ENCODE measurements at places on chromosomes 16 and 17.

DNA sequence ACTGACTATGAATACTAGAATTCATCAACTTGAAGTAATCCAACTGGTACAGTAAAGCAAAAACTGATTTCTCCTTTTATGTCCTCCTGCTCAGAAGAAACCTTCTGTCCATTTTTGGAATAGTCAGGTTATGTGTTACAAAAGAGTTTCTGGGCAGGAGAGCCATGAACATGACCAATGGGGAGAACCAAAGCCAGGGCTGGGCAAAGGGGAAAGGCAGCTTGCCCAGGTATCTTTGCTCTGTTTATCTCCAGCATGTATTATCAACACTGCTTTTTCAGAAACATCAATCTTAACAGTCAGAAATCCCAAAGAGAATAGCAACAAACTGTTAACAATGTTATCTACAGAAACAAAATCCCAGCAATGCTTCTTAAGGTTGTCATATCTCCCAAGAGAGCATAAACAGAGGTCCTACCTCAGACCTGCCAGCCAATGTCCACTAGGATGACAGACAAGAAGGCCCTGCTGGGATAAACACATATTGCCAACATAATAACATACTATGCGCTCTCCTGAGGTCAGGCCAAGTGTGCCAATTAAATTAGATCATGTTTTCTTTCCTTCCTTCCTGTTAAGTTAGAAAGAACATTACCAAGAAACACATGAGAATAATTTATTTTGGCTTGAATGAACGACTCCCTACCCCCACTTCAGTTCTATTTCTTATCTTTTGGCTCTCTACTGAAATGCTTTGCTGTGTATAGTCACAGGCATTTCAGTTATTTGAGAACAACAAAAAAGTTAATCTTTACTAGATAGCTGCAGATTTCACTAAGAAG lies 28.0 kb downstream of the BLMH start:
- DNase-seq = no peak

GRCh38 chr17:31385428-31386285 lies 5.8 kb upstream of the RAB11FIP4 start:
- no peak for DNase-seq

- no peak for DNase-seq
These were observed 3.0 kb downstream of the CYLD start for GRCh38 chr16:50744881-50745280.

- DNase-seq = no peak
These were observed 30.6 kb upstream of the IRX3 start for GRCh38 chr16:54317101-54317611.

DNA sequence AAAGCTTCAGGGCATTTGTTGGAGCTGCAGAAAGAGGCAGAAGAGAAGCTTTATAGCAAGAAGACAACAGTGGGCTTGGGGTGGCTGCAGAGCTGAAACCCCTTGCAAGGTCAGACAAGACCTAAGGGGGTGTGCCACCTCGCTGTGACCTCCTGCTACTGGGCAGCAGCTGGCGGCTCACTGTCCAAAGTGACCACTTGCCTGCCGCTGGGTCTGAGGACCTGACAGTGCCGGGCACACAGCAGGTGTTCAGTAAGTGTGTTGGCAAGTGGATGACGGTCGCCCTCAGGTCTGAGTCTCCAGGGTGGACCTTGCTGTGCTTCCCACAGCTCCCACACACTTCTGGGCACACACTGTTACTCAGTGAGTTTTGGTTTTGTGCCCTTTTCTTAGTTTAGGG lies 336.5 kb downstream of the C16orf95 start:
- DNase-seq = no peak

DNA sequence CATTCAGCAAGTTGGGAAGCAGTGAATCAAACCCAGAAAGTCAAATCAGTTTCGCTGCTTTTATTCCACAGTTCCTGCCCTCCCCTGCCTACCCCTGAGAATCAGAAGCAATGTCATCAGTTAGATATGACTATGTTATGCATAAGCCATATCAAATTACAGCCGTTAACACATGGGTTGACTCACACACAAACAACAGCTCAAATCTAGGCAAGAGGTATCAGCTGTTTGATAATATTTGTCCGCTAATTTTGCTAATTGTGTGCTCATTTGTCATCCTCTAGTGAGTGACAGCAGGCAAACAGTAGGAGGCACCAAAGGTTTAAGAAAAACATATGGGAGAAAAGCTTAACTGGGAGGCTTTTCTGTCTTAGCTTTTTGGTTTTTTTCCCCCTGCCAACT lies 327.4 kb upstream of the CCL2 start:
- DNase-seq = no peak
